AG08396 (cell line): ENCODE measurements at places on chromosomes 7 and 10.

DNA sequence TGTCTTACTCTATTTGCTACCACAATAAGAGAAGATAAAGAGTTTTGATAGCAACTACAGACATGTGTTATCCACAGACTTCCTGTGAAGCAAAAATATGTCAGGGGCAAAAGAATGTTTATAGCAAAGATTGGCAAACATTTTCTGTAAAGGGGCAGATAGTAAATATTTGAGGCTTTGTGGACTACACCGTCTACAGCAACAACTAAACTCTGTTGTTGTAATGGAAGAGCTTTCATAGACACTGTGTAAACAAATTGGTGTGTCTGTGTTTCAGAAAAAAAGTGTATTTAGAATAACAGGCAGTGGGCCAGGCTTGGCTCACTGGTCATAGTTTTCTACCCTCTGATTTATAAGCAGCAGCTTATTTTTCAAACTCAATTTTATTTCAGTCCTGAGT is 521.4 kb downstream of the ANKRD7 start:
- DNase-seq, result no peak

DNA sequence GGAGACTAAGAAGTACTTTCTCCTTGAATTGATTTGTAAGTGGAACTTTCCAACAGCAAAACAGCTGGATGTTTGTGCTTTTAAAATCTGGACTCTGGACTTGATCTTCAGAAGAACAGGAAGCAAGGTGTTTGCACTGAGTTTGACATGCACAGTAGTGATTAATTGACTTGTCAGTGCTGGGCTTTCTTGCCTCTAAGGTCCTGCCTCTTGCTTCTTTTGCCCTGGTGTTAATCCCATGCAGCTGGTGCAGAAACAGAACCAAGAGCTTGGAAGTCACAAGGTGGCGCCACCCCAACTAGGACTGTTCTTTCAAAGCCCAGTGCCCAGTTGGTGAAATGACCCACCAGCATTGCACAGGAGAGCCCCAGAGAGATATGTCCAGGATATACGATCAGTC is 66.8 kb upstream of the SEPHS1 start:
- DNase-seq, result peak; percentile 25

DNA sequence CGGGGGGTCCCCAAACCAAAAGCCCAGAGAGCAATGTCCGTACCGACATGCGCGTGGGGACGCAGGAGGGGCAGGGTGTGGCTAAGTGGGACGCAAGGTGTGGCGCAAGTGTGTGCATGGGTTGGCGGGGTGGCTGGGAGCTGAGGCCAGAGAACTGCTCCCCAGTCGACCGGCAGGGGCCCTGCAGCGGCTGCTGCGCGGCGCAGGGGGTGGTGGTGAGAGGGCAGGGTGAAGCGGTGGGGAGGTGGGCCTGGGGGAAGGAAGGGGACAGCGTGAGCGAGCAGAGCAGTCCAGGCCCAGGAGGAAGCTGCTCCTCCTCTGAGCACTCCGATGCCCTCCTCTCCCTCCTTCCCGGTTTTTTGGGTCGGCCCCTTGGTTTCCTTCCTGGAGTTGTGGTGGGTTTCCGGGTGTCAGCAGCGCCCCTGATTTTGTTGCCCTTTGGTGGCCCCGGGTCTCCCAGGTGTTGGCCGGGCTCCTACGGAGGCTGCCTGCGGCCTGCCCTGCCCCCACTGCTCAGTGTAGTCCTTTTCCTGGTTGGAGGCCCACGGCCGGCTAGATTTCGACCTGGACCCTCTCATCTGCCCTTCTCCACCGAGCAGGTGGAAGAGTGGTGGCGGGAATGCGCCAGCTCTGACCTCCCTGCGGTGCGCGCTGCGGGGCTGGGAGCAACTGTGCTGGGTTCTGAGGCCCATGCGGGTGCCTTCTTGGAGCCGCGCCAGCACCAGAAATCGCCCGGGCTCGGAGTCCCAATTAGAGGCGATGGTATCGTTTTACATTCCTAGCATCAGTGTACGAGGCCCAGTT is 40.5 kb upstream of the COMTD1 start:
- no peak for DNase-seq

GRCh38 chr10:122878799-122879338 is 512 bp downstream of the FAM24B start:
- DNase-seq, result no peak

DNA sequence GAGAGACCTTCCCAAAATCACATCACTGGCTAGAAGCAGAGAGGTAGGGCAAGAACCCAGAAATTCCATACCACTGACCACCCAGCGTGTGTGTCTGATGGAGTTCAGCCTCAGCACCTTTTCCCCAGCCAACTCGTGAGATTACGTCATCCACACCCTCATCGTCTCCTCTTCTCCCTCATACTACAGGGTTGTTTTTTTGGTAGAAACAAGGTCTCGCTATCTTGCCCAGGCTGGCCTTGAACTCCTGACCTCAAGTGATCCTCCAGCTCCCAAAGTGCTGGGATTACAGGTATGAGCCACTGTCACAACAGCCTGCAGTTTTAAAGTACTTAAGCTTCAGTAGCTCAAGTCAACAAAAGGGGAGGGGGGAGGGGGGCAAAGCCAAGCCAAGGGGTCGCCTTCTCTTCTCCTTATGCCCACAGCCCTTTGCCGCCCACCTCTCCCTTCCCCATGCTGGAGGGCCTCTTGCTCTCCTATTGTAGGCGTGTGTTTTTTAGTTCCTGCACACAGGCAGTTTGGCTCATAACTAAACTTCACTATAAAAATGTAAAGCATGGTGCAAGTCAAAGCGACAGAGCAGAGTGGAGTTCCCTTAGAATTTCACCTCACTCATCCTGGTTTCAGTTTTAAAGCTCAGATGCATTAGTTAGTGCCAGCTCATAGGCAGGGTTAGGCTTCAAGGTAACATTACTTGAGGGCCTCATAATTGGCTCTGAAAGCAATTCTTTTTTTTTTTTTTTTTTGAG is 5.2 kb upstream of the PRDX3 start:
- DNase-seq, result no peak

DNA sequence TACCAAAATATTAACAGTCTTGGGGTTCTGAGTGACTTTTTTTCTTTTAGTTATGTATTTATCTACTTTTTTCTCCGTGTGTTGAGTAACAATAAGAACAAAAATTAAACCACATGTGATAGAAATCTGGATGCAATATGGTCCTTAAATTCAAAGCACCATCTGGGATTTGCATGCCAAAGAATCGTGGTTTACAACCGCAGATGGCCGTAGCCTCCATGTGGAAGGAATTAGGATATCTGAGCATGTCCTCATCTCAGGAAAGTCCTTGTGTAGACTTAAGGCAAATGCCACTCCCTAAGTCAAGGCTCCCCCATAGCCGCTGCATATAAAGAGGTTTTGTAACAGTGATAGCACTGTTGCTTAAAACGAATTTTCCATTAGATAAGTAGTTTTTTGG is 304.0 kb downstream of the ZEB1 start:
- DNase-seq, result peak; percentile 62

DNA sequence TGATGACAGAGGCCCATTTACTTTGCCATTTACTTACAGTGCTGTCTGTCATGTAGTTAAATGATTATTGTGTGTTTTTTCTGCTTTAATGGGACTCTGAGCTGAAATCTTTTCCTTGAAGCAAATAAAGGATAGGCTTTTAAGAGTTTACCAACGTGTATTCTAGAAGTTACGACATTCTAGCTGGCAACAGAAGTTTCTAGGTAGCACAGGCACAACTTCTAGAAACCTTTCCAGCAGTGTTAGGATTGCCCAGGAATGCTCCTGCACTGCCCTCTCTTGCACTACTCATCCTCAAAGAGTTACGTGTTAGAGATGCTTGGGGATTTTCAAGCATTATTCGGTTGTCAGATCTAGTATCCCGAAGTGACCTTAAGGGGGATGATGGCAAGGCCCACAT is 42.5 kb upstream of the TMEM236 start:
- DNase-seq, result no peak

DNA sequence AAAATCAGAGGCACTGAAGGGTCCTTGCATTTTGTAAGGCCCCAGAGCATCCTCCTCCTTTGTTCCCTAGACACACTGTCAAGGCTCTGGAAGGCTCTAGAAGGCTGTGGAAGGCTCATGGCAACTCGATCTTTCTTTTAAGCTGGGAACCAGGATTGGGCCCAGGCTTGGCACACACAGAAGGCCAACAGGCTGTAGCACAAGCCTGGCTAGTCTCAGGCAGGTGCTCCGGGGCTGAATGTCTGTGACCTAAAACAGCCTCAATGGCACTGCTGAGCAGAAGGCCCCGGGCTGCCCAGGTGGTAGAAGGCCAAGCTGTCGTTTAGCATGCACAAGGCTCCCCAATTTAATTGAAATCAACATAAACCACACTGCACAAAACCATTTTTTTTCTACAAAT is 55.7 kb downstream of the PRKAG2 start:
- no peak for DNase-seq
